ENCODE measurements at places on chromosomes 1 and 21.

DNA sequence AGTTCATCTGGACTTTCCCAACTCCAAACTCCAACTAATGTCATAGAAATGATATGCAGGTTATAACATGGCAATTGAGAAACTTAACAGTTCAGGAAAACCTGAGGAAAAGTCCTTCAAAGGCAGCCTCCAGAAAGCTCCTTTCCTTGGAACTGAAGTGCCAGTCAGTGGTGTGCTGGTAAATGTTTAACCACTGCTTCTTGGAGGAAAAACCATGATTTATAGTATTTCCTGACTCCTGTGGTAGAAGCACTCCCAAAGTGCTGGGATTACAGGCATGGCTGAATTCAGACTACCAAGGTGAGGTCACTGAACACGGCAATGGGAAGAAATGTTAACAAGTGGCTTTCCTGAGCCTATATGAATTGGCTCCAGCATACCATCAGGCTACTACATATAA, 26.7 kb upstream of the ZNHIT6 start:
- no peak for DNase-seq

DNA sequence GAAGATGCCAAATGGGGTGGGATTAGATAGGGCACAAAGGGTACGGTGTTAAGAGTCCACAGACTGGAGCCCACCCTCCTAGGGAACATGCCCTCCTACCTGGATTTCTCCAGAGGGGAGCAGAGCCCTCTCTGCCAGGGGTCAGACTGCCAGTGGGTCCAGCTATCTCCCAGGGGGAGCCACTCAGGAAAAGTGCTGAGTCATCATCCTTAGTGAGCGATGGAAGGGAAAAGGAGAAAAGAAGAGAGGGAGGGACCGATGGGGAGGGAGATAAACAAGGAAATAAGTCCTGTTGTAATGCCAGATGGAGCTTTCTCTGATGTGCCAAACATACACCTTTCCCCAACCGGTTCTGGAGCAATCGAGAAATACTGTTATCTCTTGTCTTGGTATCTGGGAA, 30.4 kb upstream of the CYP4B1 start:
- no peak for DNase-seq

- DNase-seq = no peak
These were observed 206.1 kb upstream of the GALNT2 start for GRCh38 chr1:229860926-229861325.

DNA sequence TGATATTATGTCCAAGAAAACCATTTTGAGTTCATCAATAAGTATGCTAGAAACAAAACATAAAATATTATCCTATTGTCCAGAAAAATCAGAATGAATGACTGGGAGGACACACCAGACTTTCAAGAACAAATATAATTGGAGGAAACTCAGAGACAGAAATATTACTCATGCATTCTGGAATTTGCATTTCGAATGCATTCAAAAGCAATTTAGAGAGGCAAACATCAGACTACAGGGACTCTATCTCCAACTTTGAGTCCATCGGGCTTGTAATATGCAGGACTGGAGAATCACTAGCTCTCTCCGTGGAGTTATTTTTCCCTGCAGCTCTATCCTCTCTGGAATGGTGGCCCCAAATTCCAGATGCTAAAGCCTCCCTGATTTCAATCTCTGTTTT, 161.8 kb downstream of the CDC42BPA start:
- no peak for DNase-seq

GRCh38 chr1:15702722-15703550, 18.8 kb downstream of the PLEKHM2 start:
- DNase-seq = no peak

GRCh38 chr1:11354893-11355553, 82.0 kb downstream of the UBIAD1 start:
- no peak for DNase-seq
